ENCODE measurements at places on chromosomes 5 and 9.

- DNase-seq: no peak
Observed at GRCh38 chr5:14908172-14908571, 36.6 kb upstream of the ANKH start.

- DNase-seq: no peak
Observed at GRCh38 chr5:159052401-159053011, 47.2 kb downstream of the EBF1 start.

DNA sequence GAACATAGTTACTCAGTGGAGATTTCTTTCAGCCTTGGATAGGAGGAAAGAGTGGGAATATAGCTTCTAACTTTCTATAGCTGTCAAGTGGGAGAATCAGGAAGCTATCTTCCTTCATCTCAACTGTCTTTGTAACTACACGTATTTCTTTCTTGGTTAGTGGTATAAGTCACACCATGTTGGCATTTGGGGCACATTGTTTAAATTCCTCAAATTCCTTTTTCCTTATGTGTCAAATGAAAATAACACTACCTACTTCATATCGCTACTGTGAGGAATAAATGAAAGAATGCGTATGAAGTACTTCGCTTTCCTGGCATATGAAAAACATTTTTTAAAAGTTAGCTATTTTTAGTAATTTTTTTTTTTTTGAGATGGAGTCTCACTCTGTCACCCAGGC, 1082.5 kb upstream of the WWC1 start:
- DNase-seq: no peak

GRCh38 chr5:168291964-168292785, 730 bp downstream of the WWC1 start:
- peak; percentile 9 for DNase-seq

- DNase-seq: no peak
Observed at GRCh38 chr5:122757285-122757684, 17.6 kb upstream of the SNX2 start.

DNA sequence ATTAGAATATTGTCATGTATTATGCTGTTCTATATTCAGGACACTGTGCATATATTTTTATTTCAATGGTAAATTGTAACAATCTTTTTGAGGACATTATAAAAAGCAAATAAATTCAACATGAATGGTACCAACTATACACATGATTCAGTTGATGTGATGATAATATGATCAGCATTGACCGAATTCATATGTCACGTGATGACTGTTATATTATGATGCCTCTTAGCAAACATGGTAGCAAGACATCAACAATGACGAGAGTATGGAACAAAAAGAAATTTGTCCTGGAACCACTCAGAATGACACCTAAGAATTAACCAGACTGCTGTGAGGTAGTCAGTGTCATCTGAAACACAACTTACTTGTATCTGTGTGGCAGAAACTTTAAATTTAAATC, 161.5 kb upstream of the OR13F1 start:
- no peak for DNase-seq

DNA sequence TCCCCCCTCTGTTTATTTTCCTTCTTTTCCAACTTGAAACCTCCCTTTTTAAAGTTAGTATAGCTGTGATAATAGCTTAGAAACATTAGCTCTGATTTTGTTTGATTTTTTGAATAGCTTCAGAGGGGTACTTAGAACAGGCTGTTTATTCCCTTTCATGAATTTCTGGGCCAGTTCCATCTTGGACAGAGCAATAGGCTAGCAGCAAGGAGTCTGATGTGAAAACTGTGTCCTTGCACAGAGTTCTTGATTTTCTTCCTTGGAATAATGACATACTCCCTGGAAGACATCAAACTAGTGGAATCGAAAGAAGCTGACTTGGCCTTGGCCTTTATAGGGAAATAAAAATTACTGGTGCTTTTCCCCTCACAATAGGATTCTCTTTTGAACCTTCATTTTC, 32.9 kb downstream of the NTRK2 start:
- no peak for DNase-seq

Measured in Kasumi-1 (cell line).